Inflammatory macrophage (primary cell): ENCODE measurements at places on chromosomes 11 and 22.

- DNase-seq: no peak
These were observed 11.8 kb upstream of the SELENOH start for GRCh38 chr11:57729479-57729878.

DNA sequence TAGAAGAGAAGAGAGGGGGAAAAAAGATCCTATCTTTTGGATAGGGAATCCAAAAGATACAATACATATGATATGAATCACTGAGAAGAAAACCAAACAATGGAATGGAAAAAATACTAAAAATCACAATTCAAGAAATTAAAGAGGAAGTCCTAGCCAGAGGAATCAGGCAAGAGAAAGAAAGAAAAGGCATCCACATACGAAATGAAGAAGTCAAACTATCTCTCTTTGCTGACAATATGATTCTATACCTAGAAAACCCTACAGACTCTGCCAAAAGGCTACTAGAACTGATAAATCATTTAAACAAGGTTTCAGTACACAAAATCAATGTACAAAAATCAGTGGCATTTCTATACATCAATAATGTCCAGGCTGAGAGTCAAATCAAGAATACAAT is 91.4 kb downstream of the EFCAB6 start:
- DNase-seq: peak; percentile 48

- DNase-seq: no peak
These were observed 1.9 kb downstream of the CCDC117 start for GRCh38 chr22:28774378-28774777.

- no peak for DNase-seq
These were observed 350.5 kb downstream of the CNTN5 start for GRCh38 chr11:99371257-99371656.

- DNase-seq: no peak
These were observed 56.5 kb upstream of the ARHGAP32 start for GRCh38 chr11:129248618-129249017.

DNA sequence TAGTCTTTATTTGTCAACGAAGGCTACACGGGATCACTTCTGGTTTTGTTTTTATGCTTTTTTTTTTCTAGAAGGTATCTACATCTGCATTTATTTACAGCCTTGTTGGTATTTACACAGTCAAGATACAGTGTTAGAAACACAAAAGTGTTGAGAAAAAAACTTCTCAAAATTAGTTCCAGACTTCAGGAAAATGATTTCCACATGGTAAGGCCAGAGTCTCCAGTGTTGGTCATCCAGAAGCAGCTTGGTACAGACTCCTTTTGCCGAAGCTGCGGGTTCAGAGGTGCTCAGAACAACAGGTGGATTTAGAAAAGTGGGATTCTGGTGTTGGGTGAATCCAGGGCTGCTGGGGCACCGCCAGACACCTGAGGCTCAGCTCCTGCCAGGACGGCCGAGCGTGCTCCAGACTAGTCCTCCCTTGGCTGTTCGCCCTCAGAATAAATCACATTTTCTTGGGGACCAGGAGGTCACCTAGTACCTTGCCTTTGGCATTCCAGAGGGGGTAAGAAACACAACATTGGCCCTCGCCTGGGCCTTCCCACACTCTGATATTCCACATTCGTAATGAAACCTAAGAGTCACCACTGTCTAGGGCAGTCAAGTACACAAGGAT is 78.7 kb upstream of the NARS2 start:
- no peak for DNase-seq

GRCh38 chr11:125287491-125288210 is 123.1 kb downstream of the PKNOX2 start:
- no peak for DNase-seq

GRCh38 chr22:48153726-48154125 is 1391.3 kb downstream of the TBC1D22A start:
- DNase-seq: no peak

DNA sequence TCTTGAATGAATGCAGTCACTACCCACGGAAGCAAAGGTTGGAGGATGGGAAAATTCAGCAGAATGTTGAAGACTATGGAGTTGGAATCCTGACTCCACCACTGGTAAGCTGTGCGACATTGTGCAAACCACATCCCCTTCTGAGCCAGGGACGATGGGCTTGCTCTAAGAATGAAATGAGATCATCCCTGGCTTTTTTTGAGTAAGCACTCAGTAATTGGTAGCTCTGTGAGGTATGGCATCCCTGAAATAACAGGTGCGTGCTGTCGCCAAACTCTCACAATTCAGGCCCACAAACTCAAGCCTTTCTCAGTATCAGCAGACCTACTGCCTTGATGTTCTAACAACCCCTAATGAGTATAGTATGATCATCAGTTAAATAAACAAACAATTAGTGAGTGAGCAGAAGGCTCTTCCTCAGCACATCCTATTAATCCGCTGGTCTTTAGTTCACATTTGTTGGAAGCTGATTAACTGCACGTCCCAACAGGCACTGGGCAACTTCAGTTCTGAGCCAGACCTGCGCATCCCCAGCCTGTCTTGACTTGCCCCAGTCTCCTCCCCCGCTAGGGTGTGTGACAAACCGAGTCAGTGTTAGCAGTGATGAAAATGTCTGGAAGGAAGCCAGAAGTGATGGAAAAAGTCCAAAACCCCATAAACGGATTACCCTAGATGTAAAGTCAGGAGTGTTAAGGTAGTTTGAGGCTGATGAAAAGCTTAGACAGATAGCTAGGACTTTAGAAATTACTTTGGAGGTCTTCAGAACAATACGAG is 235.5 kb downstream of the GRIK4 start:
- no peak for DNase-seq

DNA sequence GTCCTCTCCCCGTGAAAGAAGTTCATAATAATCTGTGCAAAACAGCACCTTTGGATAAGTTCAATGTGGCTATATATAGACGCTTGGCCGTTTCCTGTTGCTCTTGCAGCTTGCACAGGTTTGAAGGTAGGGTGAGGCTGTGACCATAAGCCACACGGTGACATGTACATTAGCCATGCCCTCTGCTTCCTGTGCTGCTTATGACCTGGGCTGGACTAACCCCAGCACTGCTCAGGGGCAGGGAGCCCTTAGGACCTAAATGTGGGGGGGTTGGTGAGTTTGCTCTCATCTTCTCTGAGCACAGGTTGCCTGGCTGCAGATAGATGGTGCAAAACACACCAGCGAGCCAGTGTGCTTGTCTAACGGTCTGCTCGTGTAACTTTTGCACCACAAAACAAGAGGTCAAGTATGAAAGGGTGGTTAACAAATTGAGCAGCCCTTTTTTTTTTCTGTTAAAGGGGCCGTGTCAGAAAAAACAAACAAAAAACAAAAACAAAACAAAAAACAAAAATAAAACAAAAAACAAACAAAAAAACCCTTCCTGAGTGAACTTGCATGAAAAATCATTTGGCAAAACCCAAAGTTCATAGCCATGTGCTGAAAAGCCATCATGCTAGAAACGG is 37.3 kb downstream of the FLI1 start:
- no peak for DNase-seq

GRCh38 chr11:44557464-44557863 is 8.0 kb upstream of the CD82 start:
- no peak for DNase-seq

DNA sequence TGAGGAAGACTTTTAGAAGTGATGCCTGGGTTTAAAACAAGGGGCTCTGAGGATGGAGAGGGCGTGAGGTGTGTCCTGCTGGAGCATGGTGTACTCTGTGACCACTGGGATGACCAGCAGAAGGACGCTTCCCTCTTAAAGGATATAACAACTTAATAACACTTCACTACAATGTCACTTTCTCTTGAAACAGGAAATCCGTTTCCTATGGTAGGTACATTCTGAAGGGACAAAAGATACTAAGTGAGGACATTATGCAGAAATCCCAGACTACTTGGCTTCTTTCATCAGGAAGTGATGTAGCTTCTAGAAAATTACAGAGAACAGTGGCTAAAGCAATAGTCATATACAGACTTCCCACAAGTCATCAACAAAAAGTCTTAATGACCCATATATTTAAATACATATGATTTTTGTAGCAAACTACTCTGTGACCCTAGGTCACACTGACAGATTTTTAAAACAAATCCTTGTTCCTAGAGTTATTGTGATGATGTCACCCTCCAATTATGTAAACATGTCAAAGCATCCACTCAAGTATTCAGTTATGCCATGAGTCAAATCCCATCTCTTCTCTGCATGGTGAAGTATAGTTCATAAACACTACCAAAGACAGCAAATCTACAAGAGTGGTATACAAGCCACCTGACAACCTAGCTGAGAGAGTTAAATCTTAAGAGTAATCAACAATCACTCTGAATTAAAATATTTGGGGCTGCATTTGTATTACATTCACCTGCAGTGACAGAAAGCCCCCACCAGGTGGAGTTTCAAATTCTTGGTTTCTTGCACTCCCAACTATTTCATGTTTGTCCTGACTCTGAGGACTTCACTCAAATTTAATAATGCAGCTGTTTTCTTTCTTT is 32.8 kb downstream of the PITPNB start:
- DNase-seq: peak; percentile 55

- no peak for DNase-seq
These were observed 47.9 kb upstream of the LIPT2 start for GRCh38 chr11:74541466-74541865.

- no peak for DNase-seq
These were observed 1.4 kb upstream of the BATF2 start for GRCh38 chr11:64998141-64998540.

DNA sequence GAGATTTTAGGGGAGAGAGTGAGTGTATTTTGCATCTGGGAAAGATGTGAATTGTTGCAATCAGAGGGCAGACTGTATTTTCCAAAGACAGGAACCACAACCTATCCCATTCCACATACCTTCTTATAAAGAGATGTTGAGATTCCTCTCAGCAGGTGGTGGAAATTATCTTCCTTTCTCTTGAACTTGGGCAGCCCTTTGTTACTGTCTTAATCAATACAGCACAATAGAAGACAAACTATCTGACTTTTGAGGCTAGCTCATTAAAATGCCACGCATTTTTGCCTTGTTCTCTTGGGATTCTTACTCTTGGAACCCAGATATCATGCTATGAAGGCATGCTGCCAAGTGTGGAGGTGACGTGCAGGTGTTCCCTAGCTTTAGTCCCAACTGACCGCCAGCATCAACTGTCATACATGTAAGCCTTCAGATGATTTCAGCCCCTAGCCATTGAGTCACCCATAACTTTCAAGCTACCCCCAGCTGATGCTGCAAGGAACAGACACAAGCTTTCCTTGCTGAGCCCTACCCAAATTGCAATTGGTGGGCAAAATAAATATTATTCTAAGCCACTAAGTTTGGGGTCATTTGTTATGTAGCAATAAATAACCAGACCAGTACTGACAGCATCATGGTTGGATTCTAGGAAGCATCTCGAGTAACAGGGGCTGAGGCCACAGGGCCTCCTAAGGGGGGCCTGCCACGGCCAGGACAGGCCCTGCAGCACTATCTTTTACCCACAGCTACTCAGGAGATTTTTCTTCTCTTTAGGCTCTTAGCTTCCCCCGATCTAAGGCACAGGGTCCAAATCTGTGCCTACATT is 63.0 kb downstream of the RPL27A start:
- no peak for DNase-seq

DNA sequence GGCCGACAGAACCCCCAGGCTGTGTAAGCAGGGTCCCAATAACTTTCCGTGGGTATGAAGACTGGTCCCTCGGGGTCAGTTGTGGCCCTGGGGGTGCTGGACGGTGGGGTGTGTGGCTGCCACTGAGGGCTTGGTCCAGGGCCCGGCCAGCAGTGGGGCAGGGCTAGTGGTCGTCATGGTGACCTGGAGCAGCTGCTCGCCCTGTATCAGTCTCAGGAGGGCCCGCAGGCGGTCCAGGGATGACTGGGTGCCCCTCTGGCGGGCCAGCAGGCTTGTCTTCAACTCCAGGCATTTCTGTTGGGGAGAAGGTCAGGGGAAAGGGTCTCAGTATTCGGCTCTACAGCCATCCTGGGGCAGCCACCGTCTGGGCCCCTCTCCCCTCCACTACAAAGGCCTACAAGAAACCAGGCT is 126.8 kb downstream of the PHF21B start:
- no peak for DNase-seq

GRCh38 chr11:5240056-5240455 is 5.8 kb upstream of the HBD start:
- DNase-seq: no peak

DNA sequence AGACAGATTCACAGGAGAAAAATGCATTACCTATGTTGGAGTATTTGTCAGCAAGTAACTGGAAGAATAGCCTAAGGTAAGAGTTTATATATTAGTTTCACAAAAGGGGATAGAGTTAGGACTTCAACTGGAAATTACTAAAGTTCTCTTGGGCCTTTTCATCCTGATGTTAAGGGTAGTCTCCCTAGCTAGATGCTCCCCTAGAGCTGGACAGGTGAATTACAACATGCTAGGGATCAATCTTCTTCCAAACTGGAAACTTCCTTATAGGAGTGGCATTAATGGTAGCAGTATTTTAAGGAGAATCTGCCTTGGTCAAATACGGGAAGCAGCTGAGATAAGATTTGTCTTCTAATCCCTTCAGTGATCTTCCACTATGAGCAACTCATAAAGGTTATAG is 632.8 kb upstream of the RAG2 start:
- no peak for DNase-seq

- DNase-seq: no peak
These were observed 106.4 kb downstream of the SERGEF start for GRCh38 chr11:17906436-17906835.

DNA sequence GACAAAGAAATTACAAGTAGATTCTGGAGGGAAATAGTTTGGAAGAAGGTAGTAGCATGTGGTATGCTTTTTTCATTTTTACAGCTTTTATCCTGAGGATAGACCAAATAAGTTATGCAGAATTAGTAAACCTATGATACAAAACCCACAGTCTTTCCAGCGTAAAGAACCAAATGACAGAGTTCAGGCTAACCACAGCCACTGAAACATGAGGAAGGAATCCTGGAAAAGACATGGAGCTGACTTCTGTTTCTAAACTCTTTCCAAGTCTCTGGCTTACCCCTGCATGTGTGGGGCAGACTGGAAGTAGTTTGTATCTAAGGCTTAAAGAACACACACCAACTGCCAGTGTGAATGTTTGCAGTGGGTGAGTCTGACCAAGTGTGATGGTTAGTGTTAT is 258.4 kb upstream of the TENM4 start:
- DNase-seq: no peak

- DNase-seq: no peak
These were observed 101.7 kb upstream of the PAX6 start for GRCh38 chr11:31912808-31913207.

DNA sequence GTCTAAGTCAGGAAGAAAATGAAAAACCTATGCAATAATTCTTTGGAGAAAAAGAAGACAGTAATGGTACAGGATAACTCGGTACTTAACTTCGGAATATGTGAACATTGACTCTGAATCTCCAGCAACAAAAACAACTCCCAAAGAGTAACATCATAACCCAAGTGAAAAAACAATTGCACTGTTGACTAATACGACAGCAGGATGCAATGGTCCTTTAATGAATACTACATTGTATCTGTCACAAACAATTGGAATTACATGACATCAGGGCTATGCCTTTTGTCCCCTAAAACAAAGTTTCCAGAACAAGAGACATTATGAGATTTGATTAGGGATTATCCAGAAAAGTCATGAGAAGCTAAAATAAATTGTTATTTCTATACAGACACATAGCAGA is 1065.9 kb downstream of the LRRC4C start:
- DNase-seq: no peak

GRCh38 chr11:125072961-125073590 is 10.0 kb downstream of the SLC37A2 start:
- no peak for DNase-seq

GRCh38 chr11:20672575-20672974 is 3.2 kb downstream of the NELL1 start:
- no peak for DNase-seq
